ENCODE measurements at places on chromosomes 1 and 21. TPM values are rescaled to one million over a fixed set of nuclear protein-coding genes. Genes with fewer than 3 reads are reported as not detected.

GRCh38 chr1:167856711-167857418 lies 57.1 kb downstream of the ADCY10 start:
- no peaks in the 10 kb centered on the region for H3K36me3 ChIP-seq
- H3K4me1 ChIP-seq, result no peaks in the 10 kb centered on the region
- no peak overlapping the region for H3K4me3 ChIP-seq
- no peaks in the 10 kb centered on the region for H3K27me3 ChIP-seq
- no peak for DNase-seq
- no peak overlapping the region for H3K27ac ChIP-seq

GRCh38 chr1:13513895-13514546 lies at the start of gene LRRC38:
Gene LRRC38, minus strand, starts transcription at chr1:13514003. Its CDS starts 410 bp downstream, at chr1:13513593.
- no peak for DNase-seq
- peaks cover 57% of the 10 kb centered on the region for H3K27me3 ChIP-seq
- H3K4me1 ChIP-seq, result no peaks in the 10 kb centered on the region
- no peaks in the 10 kb centered on the region for H3K36me3 ChIP-seq

DNA sequence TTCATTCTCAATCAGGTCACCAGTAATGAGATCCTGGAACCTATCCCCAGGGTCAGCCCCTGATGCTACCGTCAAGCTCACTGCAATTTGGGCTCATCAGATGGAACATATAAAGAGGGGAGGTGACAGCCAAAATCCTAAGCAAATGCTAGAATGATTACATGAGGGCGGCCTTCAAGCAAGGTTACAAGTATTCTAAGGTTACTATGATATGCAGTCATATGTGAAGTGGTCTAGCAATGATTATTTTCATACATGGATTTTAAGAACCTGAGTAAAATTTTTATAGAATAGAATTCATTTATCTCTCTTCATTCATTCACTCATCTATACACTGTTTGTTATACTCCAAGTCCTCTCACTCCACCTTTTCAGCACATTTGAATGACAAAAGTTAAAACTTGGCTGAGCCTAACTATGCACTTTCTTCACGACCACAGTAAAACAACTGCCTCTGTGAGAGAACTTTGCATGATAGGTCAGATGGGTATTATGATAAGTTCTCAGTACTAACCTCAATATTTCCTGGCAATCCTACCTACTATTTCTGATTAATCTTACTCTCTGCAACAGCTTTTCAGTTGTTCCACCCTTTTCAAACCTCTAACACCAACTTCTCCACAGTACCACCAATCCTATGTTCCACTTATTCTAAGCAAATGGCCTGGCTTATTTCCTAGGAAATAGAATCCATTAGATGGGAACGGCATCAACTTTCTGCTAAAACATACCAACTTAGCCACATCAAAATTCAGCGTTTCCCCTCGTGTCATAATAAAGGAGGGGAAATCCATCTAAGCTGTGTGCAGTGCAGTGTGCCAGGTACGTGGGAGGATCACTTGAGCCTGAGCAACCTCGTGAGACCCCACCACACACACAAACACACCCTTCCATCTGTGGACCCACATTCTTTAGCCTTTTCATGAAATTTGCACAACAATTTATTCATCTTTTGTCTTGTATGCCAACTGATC lies 32.0 kb downstream of the LHX9 start:
- DNase-seq, result no peak
- H3K36me3 ChIP-seq, result no peaks in the 10 kb centered on the region
- H3K4me3 ChIP-seq, result no peak overlapping the region
- no peak overlapping the region for H3K27ac ChIP-seq

DNA sequence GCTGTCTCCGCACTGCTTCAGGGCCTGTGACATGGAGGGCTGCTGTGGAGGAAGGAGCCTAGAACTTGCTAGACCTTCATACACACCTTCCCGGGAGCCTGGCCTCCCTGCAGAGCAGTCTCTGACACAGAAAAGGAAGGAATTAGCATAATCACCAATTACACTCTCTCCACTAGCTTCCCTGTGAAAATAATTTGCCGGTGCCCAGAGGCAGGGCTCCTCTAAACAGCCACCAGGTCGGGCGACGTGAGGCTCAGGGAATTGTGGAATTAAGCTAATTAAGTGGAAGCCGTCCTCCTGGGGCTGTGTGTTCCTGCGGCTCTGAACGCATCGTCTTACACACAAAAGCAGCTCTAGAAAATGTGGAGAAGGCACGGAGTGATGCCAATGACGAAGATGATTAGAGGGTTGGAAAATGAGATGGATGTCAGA lies 82.6 kb downstream of the NENF start:
- no peaks in the 10 kb centered on the region for H3K4me1 ChIP-seq
- H3K27ac ChIP-seq, result no peak overlapping the region
- no peaks in the 10 kb centered on the region for H3K36me3 ChIP-seq

DNA sequence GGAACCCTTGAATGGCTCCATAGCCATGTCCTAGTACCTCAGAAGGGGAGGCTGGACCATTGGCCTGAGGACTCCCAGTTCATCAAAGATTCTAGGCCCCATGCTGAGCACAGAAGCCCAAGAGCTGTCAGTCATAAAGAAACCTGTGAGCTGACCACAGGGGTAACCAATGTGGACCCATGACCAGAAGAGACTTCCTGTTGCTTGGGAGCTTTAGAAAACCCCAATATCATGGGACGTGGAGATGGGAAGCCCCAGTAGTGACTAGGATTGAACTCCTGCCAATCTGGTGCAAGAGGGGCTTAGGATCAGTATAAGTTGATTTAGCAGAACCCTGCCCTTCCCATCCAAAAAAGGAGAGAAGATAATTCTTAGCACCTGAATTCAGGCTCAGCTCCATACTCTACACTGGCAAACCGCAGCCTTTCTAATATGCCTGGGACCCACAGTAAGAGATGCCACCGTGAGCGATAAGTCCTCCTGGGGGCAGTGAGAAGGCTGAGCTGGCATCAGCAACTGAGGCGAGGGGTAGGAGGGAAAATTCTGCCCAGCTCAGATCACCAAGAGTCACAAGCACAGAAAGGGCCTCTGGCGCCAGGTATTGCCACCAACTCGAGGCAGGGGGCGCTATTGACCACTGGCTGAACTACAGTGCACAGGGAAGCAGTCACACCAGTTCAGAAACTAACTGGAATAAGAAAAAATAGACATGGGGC lies 108.9 kb downstream of the CAPN8 start:
- H3K36me3 ChIP-seq, result no peaks in the 10 kb centered on the region
- H3K4me3 ChIP-seq, result no peak overlapping the region
- H3K4me1 ChIP-seq, result no peaks in the 10 kb centered on the region
- H3K27me3 ChIP-seq, result no peaks in the 10 kb centered on the region
- no peak overlapping the region for H3K27ac ChIP-seq

- peak overlapping the region; percentile 54 for H3K27ac ChIP-seq
- no peak overlapping the region for H3K4me3 ChIP-seq
- no peaks in the 10 kb centered on the region for H3K36me3 ChIP-seq
- DNase-seq, result no peak
- H3K27me3 ChIP-seq, result no peaks in the 10 kb centered on the region
Observed at GRCh38 chr1:53735681-53736080, 3.3 kb downstream of the GLIS1 start.

DNA sequence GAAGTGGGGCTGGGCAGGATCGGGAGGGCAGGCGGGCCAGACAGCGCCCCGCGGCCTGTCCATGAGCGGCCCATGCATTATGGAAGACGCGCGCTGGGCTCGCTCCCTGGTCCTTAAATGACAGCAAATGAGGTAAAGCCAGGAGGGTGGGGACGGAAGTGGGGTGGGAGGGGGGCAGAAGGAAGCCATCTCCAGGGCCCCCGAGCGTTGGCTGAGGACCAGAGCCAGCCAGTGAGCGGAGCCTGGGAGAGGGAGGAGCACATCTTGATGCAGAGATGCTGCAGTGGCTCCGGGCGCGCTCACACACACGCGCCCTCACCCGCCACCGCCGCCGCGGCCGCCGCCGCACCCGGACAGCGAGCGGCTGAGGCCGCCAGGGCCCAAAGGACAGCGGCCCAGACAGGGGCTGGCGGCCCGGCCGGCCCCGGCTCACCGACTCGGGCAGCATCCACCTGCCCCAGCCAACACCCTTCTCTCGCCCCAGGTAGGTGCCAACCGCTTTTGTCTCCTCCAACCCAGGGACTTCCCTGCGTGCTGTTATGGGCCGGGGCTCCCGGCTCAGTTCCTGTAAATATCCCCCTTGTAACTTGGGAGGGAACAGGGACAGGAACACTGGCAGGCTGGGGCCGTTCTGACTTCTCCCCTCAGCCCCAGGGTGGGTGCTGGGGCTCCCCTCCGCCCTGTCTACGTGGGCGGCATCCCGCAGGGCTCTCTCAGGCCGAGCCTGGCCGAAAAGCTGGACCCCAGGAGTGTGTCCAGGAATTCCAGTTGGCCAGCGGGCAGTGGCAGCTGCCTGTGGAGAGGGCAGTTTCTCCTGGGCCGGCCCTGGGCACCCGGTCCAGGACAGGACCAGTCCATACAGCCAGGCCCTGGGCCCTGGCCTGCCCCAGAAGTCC lies at the start of gene CNTN2:
Gene CNTN2 (plus strand): TSS at position 302 of the 896 bp plus-strand sequence. CDS start 9,974 bp downstream, outside the sequence.
- DNase-seq, result no peak
- no peak within 1 kb of the TSS for H3K27ac ChIP-seq
- H3K27me3 ChIP-seq, result peaks cover 52% of the 10 kb centered on the region
- no peaks in the 10 kb centered on the region for H3K36me3 ChIP-seq

- no peaks in the 10 kb centered on the region for H3K4me1 ChIP-seq
- H3K4me3 ChIP-seq, result peak within 1 kb of the TSS; percentile 65
- H3K36me3 ChIP-seq, result no peaks in the 10 kb centered on the region
- DNase-seq, result peak; percentile 23
- no peaks in the 10 kb centered on the region for H3K27me3 ChIP-seq
- peak within 1 kb of the TSS; percentile 42 for H3K27ac ChIP-seq
Observed at GRCh38 chr1:240611619-240612480, at the start of gene GREM2. Gene GREM2, minus strand, starts transcription at chr1:240612155. Its CDS starts 118,680 bp downstream, at chr1:240493475.

GRCh38 chr1:182811975-182812722 lies 22.6 kb downstream of the NPL start:
- H3K27ac ChIP-seq, result no peak overlapping the region
- no peaks in the 10 kb centered on the region for H3K36me3 ChIP-seq
- no peaks in the 10 kb centered on the region for H3K27me3 ChIP-seq
- H3K4me3 ChIP-seq, result no peak overlapping the region
- no peaks in the 10 kb centered on the region for H3K4me1 ChIP-seq
- DNase-seq, result no peak

GRCh38 chr21:44083631-44084291 lies 23.4 kb upstream of the PWP2 start:
- H3K27ac ChIP-seq, result peak overlapping the region; percentile 54
- no peaks in the 10 kb centered on the region for H3K4me1 ChIP-seq
- H3K4me3 ChIP-seq, result no peak overlapping the region

GRCh38 chr1:27491748-27492700 lies 2.1 kb upstream of the WASF2 start:
- H3K27me3 ChIP-seq, result no peaks in the 10 kb centered on the region
- peak overlapping the region; percentile 100 for H3K27ac ChIP-seq
- peak; percentile 72 for DNase-seq
- peaks cover 12% of the 10 kb centered on the region for H3K4me1 ChIP-seq
- H3K4me3 ChIP-seq, result peak overlapping the region; percentile 39

GRCh38 chr1:169495046-169495775 lies 9.5 kb upstream of the SLC19A2 start:
- H3K27ac ChIP-seq, result no peak overlapping the region
- no peaks in the 10 kb centered on the region for H3K4me1 ChIP-seq
- H3K27me3 ChIP-seq, result no peaks in the 10 kb centered on the region
- H3K36me3 ChIP-seq, result no peaks in the 10 kb centered on the region

DNA sequence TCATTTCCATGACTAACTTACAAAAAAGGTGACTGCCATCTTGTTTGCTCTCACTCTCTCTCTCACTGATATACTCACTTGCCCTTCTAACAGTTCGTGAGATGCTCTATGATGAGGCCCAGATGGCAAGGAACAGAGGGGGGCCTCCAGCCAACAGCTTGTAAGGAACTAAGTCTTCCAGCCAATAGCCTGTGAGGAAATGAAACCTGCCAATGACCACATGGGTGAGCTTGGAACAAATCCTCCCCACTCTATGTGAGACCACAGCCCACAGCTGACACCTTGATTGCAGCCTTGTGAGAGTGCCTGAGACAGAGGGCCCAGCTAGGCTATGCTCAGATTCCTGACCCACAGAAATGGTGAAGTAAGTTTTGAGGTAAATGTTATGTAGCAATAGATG lies 153.7 kb downstream of the HHIPL2 start:
- no peak for DNase-seq
- H3K27me3 ChIP-seq, result no peaks in the 10 kb centered on the region
- H3K4me1 ChIP-seq, result no peaks in the 10 kb centered on the region

DNA sequence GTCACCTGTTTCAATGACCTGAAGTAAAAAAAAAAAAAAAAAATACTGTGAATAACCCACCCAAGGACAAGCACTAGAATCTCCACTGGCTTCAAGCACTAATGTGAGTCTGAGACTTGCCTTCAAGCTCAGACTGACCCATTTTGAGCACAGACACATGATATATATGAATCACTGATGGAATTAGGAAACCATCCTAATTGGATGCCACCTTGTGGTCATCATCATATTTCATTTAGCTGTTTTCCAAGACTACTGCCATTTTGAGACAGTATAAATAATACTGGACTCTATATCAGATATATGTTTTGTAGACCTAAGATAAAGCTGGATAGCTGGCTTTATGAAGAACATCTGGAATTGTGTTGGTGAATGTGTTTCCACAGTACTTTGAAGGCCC lies 1232.0 kb downstream of the KCNT2 start:
- H3K36me3 ChIP-seq, result no peaks in the 10 kb centered on the region
- no peaks in the 10 kb centered on the region for H3K4me1 ChIP-seq
- H3K27me3 ChIP-seq, result no peaks in the 10 kb centered on the region
- H3K4me3 ChIP-seq, result no peak overlapping the region

DNA sequence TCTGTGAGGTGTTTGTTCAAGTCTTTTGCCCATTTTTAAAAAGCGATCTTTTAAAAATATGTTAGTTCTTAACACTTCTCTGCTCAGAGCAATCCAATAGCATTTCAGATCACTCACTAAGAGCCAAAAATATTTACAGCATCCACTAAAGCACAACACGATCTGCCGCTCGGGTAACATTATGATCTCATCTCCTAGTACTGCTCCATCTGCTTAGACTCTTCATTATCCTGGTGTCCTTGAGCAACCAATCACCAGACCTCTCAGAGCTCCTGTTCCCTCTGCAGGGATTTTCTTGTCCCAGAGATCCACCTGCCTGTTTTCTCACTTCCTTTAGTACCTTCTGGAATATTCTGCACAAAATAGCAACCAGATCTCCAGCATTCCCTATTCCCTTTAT lies 235.3 kb upstream of the ESRRG start:
- H3K4me1 ChIP-seq, result no peaks in the 10 kb centered on the region
- no peak overlapping the region for H3K4me3 ChIP-seq
- H3K27me3 ChIP-seq, result no peaks in the 10 kb centered on the region
- H3K27ac ChIP-seq, result no peak overlapping the region
- no peak for DNase-seq

CFAP74 gene
- 0.98 TPM for total RNA-seq

GJA8 gene
- total RNA-seq, result not detected

CELA3A gene
- total RNA-seq, result not detected

EDN2 gene
- total RNA-seq, result not detected

CFAP141 gene
- total RNA-seq, result not detected

ETV3L gene
- total RNA-seq, result not detected
